Stimulated activated naive CD4-positive, alpha-beta T cell treated with Interleukin-2 at 50 U/mL for 16 hours (primary cell): ENCODE measurements at places on chromosomes 5 and 9.

- DNase-seq, result no peak
Observed at GRCh38 chr9:37311938-37312708, 110.4 kb upstream of the GRHPR start.

DNA sequence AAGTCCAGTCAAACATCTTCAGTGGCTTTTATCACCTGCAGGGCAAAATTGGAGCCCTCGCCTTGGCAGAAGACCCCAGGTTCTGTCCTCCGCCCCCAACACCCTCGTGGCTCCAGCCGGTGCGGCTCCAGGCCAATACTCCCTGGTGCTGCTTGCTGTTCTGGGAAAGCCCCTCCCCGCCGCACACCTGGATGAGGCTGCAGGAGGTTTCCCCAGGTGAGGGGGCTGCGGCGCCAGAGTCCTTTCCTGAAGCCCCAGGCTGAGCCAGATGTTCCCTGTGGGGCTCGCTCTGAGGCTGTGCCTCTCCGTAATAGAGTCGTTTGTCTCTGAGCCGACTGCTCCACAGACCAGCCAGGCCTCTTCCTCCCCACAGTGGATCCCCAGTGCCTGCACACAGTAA lies 375.4 kb upstream of the IRX1 start:
- DNase-seq, result no peak

DNA sequence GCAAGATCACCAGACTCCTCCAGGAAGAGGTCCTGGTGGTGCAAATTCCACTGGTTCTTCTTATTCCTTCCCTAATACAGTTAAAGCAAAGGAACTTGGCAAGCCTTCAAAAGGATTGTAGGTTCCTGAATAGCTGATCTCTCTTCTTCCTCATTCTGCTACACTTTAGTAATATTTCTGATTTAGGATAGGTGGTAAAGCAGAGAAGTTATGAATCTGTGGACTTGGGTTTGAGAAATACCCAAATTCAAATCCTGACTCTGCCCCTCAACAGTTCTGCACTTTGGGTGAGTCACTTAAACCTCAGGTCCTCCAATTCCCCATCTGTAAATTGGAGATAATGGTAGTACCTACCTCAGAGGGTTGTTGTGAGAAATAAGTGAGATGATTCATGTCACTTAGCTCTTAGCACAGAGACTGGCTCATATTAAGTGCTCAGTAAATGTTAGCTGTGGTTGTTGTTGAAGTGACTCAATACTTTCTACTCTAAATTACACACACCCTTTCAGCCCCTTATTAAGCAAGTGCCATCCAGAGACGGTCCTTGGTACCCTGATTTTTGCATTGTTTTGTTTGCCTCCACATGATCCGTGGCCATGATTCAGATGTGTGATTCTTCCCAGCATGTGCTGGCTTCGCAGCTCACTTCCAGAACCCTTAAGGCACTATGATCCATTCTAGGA lies 5.2 kb downstream of the SH3RF2 start:
- no peak for DNase-seq

DNA sequence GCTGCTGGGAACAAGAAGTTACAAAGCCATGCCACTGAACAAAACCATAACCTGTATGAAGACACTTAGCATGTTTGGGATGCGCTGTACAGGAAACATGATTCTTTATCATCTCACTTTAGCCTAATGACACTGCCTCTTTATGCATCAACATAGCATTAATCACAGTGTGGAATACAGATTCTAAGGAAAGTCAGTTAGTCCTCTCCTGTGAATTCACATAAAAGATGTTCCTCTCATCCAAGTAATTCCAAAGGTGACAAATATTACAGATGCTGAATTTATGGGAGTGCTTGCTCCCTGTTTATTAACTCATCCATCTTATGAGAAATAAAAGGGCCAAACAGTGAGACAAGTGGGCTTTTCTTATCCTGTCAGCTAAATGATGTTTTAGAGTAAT lies 1677.7 kb downstream of the EFNA5 start:
- DNase-seq, result no peak

- DNase-seq, result no peak
Observed at GRCh38 chr5:27701931-27702903, 663.8 kb upstream of the CDH9 start.

DNA sequence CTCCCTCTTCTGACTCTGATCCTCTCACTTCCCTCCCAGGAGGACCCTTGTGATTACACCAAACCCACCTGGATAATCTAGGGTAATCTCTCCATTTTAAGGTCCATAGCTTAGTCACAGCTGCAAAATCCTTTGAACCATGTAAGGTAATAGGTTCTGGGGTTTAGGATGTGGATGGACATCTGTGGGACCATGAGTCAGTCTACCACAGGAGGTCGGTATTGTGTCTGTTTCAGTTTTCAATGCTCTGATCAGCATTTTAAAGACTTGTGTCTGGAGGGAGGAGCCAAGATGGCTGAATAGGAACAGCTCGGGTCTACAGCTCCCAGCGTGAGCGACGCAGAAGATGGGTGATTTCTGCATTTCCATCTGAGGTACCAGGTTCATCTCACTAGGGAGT lies 112.6 kb downstream of the CAVIN4 start:
- no peak for DNase-seq

- DNase-seq, result no peak
Observed at GRCh38 chr5:133265720-133266526, 214.1 kb downstream of the HSPA4 start.

GRCh38 chr9:138062196-138062595 lies 184.6 kb downstream of the CACNA1B start:
- DNase-seq, result no peak

DNA sequence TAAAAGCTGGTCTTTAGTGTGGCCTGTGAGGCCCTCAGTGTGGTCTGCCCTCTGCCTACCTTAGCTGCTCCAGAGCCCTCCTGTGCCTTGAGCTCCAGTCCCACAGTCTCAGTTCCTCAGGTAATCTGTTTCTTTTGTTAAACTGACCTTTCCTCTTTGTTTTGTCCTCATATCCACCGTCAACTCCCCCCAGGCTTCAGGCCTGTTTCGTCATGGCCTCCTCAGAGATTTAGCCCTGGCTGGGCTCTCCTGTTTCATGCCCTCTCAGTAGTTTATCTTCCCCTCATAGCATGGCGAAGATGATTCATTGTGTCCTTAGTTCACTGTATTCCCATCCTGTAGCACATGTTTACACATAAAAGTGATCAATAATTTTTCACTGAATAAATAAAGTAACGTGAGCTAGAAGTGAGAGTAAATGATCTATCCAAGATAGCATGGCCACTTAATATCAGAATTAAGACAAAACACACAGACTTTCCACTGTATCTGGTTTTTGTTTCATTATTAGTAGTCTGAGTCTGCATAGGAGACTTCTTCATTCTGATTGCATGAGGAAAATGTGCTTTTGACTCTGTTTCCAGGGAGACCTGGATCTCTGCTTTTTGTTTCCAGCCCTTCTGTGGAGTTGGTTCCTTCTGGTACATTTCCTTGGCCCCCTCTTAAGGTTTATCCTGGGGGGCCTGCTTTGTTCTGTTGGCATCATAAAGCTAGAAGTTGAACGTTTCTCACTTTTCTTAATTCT lies 70.5 kb downstream of the SNX24 start:
- DNase-seq, result no peak

DNA sequence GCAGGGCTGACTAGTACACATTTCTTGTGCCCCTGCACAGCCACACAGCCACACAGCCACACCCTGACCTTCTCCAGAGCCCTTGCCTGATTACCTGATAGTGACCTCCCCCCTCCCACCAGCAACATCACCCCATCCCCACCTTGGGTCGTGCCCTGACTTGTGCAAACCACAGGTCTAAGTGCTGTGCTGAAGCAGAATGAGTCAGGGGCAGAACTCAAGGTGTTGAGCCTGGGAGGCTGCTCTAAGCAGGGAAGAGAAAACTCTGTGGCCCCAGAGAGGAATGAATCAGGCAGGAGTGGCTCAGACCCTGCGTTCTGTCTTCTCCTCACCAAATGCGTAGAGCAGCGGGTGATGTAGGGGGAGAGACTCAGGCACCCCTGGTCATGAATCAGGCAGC lies 24.3 kb upstream of the FAT2 start:
- DNase-seq, result peak; percentile 2

- DNase-seq, result no peak
Observed at GRCh38 chr5:115033861-115034260, 135.8 kb downstream of the TRIM36 start.

GRCh38 chr9:75488719-75489110 lies 400.4 kb downstream of the OSTF1 start:
- no peak for DNase-seq

DNA sequence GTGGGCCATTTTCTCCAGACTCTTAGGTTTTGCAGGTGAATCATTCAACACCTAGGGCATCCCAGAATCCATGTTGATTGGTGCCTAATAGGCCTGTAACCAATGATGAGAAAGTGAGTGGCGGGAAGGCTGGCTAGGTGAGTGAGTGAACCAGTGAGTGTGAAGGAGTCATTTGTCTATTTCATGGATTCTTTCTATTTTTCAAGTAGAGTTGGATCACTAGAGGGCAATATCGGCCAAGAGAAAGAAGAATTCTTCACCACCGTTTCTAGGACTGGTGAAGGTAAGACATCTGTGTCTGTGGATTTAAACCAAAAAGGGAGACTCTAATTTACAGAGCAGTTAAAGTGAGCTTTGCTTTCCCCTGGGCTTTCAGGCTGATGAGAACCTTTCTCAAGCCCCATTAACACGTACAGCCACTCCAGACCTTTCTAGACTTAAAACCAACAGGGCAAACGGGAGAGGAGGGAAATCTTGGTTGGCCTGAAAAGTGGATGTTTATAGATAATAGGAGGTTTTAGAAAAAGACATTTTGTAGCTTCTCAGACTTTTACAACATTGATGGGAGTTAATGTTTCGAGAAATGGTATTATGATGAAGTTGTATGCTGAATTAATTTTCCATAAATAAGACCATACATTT lies 114.3 kb upstream of the IL12B start:
- no peak for DNase-seq

- DNase-seq, result no peak
Observed at GRCh38 chr9:119368681-119369581, at the start of gene BRINP1. TSS of gene BRINP1 (minus strand) at chr9:119369435. CDS start at chr9:119313355, 56,080 bp downstream.

GRCh38 chr9:17994695-17995425 lies 416.0 kb downstream of the SH3GL2 start:
- DNase-seq, result no peak

- DNase-seq, result no peak
Observed at GRCh38 chr5:113089653-113090335, 113.2 kb downstream of the DCP2 start.

GRCh38 chr5:156913719-156914370 lies 49.2 kb downstream of the TIMD4 start:
- no peak for DNase-seq

DNA sequence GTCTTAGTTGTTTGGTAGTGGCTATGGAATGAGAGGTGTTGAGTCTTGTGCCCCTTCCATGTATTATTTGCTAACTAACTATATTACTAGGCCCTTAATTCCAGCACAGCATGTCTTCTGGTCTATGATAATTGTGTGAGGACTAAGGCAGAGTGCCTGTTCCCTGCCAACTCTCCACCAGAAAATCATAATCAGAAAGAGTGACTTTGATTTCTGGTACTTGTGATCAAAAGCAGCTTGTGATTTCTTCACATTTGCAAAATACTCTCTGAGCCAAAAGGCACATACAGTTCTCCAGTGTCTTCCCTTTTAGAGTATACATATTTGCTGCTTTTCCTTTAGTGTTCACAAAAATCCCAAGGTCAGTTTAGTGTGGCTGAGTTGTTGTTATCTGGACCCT lies 229.9 kb downstream of the GNA14 start:
- no peak for DNase-seq

GRCh38 chr9:123175854-123176629 lies 92.3 kb downstream of the STRBP start:
- DNase-seq, result no peak

- DNase-seq, result peak; percentile 38
Observed at GRCh38 chr5:132419502-132420468, 50.3 kb downstream of the SLC22A5 start.

GRCh38 chr5:149324641-149325040 lies 20.7 kb upstream of the GRPEL2 start:
- DNase-seq, result no peak

GRCh38 chr5:10913841-10914240 lies 152.8 kb upstream of the DAP start:
- DNase-seq, result no peak

- no peak for DNase-seq
Observed at GRCh38 chr5:8363138-8363537, 494.2 kb downstream of the MTRR start.

- no peak for DNase-seq
Observed at GRCh38 chr9:71213633-71214032, 92.2 kb upstream of the TRPM3 start.

DNA sequence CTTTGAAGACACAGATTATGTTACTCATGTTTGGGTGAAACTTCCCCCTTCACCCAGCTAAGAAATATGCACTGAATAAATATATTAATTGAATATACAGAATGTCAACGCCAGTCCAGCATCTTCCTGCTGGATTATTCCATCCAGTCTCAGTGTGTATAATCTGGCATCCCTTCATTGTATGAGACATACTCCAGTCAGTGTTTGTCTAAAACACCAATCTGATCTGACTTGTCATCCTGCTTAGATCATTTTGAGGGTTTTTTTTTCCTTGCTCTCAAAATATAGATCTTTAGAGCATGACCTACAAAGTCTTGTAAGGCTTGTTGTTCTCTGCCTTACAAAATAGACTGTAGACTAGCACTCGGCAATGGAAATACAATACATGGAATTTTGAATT lies 195.1 kb downstream of the SMARCA2 start:
- DNase-seq, result no peak

DNA sequence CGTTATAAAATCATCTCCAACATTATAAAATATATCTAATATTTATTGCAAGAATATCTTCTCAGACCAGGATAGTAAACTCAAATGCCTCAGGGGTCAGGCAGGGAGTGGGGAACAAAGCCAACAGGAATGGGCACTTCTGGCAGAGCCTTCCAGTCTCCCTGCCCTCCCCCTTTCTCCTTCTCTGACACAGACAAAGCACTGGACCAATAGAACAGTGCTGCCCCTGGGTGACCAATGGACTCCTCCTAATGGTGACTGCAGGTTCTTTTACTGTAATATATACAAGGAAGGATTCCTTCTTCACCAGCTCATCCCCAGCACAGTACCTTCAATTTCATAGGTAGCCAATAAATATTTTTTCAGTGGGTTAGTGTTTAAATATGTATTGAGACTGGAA lies 31.1 kb upstream of the MAMDC2 start:
- no peak for DNase-seq

GRCh38 chr5:111299831-111300432 lies 75.7 kb downstream of the CAMK4 start:
- no peak for DNase-seq

DNA sequence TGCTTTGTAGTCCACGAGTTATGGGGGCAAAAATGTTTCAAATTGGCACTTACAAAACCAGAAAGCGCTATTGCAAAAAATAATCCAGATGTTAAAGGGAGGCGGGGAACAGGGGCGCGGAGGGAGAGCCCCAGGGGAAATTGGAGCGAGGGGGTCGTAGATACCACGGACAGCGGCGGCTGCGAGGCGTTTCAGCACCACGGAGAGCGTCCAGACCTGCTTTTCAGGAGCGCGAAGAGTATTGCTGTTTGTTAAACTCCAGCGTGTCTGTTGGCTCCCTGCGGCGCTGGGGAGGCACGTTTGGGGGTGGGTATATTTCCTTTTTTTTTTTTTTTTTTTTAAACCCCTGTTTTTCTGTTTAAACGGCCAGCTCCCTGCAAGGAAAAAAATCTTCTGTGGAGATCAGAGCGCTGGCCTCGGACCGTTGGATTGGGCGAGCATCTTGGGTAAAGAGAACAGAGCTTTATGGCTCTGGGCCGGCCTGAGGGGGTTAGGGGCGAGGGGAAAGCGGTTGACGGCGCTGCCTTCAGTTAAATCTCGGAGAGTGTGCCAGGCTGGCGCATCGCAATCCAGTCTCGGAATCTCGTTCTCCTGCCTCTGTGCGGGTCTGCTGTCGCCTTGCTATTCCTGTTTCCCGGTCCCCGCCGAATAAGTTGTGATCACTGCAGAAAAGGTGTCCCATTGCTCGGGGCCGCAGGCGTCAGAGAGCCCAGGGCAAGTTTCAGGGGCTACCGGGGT lies at the start of gene GLRA1:
Gene GLRA1, minus strand, starts transcription at position 288 of the 738 bp plus-strand sequence. CDS start 302 bp downstream, outside the sequence.
- peak; percentile 13 for DNase-seq
